IPS DF 19.7 (cell line): ENCODE measurements at places on chromosomes 3 and 15.

- no peak for DNase-seq
Measured at GRCh38 chr3:139774560-139775302, 97.0 kb upstream of the NMNAT3 start.

DNA sequence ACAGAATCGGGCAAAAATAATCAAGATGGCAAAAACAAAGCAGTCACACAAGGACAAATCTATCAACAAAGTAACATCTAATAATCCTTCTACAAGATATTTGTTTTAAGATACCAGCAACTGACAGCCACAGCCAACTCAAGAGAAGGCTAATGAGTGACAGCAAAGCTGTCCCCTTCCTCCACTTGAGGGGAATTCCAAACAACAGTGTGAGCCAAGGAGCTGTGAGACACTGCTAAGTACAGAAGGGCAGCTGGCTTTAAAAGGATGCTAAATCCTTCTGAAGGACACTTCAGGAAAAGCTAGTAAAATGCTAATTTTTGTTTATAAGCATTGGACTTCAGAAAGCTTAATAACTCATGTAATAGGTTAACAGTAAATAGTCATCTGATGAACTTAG lies 120.3 kb upstream of the GOLGA8J start:
- DNase-seq = no peak

GRCh38 chr3:39531665-39532064 lies 64.2 kb downstream of the MOBP start:
- no peak for DNase-seq

- no peak for DNase-seq
Measured at GRCh38 chr3:52982839-52983238, 63.0 kb downstream of the SFMBT1 start.

- no peak for DNase-seq
Measured at GRCh38 chr15:56820333-56820732, 87.0 kb upstream of the ZNF280D start.

DNA sequence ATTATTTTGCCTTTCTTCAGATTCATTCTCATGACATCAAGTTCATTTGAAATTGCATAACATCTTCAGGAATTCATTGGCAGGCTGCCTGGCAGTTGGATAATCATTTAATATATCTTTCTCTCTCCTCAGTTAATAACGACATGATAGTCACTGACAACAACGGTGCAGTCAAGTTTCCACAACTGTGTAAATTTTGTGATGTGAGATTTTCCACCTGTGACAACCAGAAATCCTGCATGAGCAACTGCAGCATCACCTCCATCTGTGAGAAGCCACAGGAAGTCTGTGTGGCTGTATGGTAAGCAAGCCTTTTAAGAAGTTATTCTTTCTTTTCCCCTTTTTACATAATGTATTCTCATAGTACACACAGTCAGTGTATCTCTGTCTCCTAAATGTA lies 38.2 kb downstream of the TGFBR2 start:
- DNase-seq = no peak

DNA sequence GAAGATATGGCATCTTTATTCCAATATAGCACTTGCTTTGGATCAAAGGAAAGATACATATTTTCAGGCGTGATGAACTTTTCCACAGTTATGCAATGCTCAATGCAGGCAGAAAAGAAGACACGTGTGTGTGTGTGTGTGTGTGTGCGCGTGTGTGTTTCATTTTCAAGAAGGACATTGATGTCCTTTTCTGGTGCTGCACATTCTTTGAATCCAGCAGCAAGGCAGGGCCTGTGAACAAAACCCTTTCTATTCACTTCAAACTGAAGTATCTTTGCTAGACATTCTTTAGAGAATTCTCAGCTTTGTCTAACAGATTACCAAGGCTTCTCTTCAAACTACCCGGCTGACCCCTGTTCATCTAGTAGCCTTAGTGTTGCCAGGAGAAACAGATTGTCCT lies 124.6 kb downstream of the CD47 start:
- DNase-seq = no peak

- no peak for DNase-seq
Measured at GRCh38 chr15:101242160-101242998, 9.5 kb downstream of the CHSY1 start.

GRCh38 chr3:188262913-188263683 lies 109.1 kb downstream of the LPP start:
- no peak for DNase-seq

- DNase-seq = no peak
Measured at GRCh38 chr3:2661078-2661477, 449.1 kb downstream of the IL5RA start.

DNA sequence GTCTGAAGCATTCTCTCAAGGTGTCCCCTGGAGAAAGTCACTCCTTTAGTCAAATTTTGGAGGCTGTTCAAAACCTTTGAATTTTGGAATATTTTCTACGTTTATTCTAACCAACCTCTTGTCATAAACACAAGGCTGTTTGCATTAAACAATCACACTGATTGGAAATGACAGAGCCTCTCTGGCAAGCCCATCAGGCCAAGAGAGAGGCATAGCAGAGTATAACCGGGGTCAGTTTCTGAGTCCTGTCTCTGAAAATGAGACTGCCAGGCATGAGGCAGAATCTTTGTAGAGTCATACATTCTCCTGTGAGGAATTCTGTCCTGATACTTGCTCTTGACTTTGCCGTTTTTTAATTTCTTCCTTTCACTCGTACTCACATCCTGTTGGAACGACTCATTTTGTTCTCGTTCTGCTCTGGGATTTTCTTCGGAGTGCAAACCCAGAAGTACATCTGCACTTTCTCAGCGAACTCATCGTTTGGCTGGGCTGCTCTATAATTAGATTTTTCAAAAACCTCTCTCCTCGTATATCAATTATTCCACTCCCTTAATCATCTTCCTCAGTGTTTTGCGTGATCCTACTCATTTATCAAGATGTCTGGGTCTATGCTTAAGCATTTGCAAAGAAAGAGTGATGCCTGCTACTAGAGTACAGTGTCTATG lies 114.2 kb downstream of the AGBL1 start:
- no peak for DNase-seq

GRCh38 chr15:63712828-63713520 lies 115.8 kb downstream of the FBXL22 start:
- no peak for DNase-seq

GRCh38 chr3:72891053-72891855 lies 3.4 kb downstream of the GXYLT2 start:
- no peak for DNase-seq

- DNase-seq = no peak
Measured at GRCh38 chr3:122112754-122113153, 57.6 kb downstream of the CD86 start.

DNA sequence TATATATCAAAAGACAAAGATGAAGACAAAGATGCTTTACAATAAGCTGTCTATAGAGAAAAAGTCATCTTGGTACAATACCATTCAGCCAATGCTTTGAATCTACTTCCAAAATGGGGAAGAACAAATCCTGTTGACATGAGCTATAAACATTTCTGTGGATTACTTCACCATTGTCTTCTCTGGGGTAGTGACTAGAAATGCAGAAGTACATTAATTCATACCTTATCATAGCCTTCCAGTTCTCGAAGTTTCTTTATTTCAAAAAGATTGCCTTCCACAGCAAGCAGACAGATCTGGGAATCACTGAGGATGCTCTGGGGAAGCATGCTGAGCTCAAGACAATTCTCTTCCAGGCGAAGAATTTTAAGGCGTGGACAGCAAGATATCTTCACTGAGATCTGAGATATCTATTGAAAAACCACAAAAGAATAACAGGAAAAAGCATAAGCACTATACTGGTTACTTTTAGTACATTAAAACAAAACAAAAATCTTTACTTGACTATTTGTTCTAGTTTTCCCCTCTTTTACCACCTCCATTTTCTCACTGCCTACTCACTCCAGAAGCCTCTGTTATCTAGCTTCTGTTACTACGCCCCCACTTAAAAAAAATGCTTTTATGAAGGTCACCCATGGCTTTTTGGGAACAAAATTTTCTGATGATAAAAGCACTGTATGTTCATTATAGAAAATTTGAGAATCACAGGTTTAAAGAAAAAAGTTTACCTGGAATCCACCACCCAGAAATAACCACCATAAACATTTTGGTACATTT lies 3.6 kb downstream of the LRRC57 start:
- no peak for DNase-seq

DNA sequence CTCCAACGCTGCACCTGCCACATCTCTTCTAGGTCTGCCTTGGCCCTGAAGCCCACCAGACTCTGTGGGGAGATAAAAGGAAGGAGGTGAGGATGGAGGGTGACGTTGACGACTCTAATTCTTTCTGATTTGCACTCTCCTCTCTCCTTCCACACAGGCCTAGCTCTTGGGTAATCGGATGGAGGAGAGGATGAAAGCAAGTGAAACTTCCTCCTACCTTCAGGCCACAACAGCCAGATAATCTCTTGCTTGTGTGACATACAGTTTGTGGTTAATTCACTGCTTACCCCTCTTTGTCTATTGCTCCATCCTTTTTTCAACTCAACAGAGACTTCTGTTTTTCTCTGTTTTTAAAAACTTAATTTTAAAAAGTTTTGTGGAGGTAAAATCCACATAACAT lies 208.1 kb downstream of the SV2B start:
- DNase-seq = no peak
